ENCODE measurements at places on chromosomes 7 and 10.

DNA sequence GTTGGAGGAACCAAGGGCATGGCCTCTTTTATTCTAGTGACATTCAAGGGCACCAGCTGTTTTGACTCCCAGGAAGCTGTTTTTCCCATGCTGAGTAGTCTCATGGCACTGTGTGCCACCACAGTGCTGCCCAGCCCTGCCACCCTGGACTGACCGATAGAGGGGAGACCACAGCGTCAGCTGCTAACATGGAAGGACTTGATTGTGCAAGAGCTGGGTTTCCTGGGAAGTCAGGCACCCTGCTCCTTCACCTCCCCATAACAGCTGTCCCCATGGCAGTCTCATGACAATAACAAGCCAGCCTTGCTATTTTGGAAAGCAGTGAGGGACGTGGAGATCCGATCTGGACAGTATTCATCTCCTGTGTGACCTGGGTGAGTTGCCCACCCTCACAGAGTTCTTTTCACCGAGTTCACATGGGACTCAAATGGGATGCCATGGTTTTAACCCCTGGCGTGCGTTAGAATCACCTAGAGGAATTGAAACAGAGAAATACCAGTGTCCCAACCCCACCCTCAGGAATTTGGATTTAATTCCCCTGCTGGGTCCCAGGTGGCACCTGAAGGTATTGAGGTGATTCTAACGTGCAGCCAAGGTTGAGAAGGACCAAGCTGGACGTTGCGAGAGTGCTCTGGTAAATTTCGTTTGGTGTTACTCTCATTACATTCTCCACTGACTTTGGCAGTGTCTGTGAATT is 174.8 kb downstream of the CELF2 start:
- no peak for DNase-seq

DNA sequence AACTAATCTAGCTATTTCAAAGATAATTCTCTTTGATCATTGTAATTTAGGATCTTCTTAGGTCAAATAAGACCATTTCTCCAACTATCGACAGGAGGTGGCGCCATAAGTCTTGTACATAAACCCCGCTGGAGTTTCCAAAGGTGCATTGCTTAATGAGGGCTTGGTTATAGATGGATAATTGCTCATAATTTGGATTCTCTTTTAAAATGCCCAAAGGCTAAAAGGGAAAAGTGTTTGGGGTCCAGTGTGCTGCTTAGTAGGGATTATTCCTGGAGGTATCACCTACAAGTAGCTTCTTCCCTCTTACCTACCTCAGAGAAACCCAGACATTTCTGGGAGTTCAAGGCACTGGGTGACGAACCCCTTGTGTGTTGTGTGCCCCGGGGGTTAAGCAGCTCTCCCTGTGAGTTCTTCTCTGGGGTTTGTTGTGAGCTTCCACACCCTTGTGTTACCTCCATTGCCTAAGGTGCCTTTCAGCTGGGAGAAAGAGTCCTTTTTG is 75.2 kb downstream of the PAXIP1 start:
- DNase-seq: peak; percentile 68

- no peak for DNase-seq
These were observed 167.9 kb downstream of the PHF14 start for GRCh38 chr7:11141541-11141940.

- no peak for DNase-seq
These were observed 74.9 kb upstream of the NRBF2 start for GRCh38 chr10:63058236-63058635.

DNA sequence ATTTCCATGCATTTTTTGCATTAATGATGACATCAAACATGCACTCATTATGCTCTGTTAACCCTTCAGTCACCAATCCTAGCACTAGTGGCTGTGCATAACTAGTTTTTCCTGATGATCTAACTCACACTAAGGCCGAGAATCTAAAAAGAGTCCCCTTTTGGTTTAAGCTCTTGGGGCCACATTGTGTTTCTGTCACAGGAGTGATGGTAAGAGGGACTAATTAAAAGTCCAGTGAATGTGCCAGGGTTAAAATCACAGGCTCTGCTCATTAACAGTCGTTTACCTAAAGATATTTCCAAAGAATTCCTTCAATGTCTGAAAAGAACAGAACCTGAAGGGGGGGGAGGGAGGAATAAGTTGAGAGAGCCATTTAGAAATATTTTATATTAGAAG is 359.0 kb upstream of the ANKRD30A start:
- DNase-seq: no peak

DNA sequence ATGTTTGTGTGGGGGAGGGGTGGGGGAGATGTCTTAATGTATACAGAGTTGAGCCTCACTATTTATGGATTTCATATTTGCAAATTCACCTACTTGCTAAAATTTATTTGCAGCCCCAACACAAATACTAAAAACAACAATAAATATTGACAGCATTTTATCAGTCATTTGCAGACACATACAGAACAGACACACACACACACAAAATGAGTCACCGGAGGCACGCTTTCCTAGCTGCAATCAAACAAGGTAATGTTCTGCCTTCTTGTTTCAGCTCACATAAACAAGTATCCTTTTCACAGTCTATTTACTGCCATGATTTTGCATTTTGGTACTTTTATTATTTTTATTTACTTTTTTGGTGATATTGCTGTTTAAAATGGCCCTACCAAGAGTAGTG is 88.5 kb downstream of the IPMK start:
- no peak for DNase-seq

DNA sequence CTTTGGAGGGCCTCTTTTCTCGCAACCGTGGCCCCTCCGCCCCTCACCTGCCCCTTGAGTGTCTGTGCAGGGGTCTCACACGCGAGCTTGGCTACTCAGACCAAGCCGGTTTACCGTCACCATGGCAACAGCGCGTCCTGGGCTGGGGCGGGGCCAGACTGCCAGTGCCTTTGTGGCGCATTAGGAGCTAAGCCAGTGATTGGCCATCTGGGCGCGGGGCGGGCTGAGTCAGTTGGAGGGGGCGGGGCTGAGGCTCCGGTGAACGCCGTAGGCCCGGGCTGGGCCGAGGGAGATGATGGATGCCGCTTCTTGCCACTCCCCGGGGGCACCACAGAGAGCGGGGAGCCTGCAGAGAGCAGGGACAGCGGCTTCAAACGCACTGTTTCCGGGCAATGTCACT is 48.7 kb upstream of the FXYD4 start:
- no peak for DNase-seq

DNA sequence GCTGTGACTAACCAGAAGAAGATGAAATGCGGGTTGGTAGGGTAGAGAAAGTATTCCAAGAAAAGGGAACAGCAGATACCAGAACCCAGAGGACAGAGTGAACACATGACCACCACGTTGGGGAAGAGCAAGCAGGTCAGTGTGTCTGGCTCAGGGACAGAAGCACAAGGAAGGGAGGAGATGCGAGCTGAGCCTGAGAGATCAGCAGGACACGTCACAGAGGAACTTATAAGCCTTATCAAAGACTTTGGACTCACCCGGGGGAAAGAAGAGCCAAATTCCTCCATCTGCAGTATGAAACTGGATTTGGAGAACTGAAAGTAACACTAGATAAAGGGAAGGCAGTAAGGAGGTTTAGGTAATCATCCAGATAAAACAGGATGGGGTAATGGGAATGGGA is 232.1 kb upstream of the NPVF start:
- DNase-seq: no peak

GRCh38 chr7:26681819-26682418 is 182.5 kb downstream of the SKAP2 start:
- peak; percentile 15 for DNase-seq

DNA sequence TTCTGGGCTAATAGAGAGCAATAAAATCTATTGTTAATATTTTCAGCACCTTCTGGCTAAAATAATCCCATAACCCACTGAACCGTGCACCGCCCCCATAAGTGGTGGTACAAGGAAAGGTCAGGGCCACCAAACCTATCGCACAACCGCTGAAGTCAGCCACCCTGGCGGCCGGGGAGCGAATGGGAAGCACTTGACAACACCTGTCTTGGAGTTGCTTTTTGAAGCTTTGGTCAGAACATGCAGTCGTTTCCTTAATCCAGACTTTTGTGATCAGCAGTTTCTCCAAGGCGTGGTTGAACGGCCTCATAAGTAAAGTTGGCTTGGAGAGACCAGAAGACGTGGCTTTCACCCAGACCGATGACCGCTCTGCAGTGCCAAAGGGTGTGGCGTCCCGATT is 97.4 kb downstream of the DNAJB6 start:
- no peak for DNase-seq

- DNase-seq: no peak
These were observed 6.3 kb downstream of the CISD1 start for GRCh38 chr10:58275261-58275660.

DNA sequence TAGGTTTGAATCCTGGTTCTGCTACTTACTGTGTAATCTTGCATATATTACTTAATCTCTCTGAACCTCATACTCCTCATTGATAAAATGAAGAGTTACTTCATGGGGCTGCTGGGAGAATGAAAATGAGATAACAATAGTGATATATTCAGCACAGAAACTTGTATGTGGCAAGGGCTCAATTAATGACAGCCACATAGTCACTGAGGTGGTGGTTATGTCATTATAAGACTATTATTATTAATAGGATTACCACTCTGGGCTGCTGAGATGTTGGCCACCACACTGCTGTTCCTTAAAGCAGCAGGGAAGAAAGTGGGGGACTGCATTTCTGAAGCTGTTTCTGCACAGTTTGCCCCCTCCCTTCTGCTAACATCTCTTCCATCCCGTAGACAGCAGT is 100.4 kb upstream of the PDLIM1 start:
- DNase-seq: no peak

DNA sequence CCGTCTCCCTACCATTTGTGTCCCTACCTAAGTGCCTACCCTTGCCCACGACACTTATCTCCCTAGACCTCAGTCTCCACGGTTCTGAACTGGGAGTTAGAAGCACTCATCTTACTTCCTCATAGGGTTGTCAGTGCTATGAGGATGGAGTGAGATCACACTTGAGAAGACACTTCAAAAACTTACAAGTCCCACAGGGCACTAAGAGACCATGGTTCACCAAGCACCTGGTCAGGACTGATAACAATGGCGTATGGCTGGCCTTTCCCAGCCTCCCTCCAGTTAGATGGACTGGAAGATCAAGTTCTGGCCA is 43.2 kb downstream of the KCNMA1 start:
- DNase-seq: no peak

DNA sequence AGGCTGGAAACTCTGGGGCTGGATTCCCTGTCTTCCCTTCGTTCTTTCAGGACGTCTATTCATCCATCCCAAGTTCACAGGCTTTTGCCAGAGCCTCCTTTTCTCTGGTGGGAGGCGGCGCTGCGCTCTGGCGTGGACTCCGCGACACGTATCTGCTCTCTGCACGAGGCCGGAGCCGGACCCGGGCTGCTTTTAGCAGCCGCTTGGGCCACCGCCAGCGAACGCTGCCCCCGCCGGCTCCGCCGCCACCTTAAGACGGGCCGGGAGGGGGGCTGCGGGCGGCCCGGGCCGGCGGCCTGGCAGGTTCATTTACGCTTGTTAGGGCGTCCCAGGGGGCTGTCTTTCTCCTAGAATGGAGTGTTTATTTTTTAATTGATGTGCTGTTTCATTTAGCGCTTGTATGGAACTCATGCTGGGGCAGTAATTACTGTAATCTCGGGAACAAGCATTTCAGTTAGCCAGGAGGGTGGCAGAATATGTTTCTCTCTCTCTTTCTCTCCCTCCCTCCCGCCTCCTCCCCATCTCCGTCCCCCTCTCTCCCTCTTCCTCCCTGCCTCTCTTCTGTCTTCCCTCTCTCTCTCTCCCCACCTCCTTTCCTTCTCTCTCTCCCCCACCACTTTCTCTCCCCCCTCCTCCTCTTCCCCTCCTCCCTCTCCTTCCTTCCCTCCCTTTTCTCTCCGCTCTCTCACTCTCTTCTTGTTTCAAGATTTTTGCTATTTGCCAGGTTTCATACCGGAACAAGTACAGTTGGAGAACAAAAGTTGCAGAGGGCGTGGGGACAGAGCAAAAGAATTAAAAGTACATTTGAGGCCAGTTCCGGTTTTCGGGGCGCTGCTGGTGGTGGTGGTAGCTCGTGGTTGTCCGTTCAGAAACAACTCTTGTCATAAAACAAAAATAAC is 1.3 kb upstream of the FZD8 start:
- DNase-seq: peak; percentile 34

DNA sequence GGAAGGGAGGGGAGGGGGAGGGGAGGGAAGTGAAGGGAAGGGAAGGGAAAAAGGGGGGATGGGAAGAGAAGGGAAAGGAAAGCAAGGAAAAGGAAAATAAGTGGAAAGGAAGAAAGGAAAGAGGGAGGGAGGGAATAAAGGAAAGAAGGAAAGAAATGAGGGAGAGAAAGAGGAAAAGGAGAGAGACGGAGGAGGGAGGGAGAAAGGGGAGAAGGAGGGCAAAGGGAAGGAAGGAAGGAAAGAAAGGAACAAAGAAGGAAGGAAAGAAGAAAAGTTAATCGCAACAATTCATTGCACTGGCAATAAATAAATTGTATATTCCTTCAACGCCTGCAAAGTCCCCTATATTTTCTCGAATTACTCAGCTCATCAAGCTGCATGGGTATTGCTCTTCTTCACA is 2.6 kb upstream of the VWC2 start:
- no peak for DNase-seq

GRCh38 chr7:145082366-145083161 is 246.7 kb upstream of the TPK1 start:
- DNase-seq: peak; percentile 3

DNA sequence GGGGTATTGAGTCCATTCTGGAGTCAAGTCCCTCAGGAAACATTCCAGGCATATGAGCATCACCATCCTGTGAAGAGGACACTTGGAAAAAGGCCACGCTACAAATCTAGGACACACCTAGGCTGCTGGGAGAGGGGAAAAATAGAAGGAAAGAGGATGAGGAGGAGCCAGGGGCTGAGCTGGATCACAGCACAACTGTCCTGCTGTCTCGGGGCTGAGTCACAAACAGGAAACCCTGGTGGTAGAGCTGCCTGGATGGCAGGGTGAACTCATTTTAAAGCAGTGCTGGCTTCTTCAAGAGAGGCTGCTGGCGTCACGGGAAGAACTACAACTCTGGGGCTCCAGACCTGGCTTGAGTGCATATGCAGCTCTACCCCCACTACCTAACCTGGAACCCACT is 151.5 kb downstream of the RNF216 start:
- no peak for DNase-seq

DNA sequence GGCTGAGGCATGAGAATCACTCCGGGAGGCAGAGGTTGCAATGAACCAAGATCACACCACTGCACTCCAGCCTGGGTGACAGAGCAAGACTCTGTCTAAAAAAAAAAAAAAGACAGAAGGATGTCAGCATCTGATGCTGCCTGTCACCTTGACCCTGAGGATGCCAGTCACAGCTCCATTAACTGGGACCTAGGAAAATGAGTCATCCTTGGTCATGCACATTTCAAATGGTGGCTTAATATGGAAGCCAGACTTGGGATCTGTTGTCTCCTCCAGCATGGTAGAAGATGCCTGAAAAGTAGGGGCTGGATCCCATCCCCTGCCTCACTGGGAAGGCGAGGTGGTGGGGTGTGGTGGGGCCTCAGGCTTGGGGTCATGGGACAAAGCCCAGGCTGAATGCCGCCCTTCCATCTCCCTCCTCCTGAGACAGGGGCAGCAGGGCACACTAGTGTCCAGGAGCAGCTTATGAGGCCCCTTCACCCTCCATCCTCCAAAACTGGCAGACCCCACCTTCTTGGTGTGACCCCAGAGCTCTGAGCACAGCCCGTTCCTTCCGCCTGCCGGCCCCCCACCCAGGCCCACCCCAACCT is 1.3 kb downstream of the NOS3 start:
- DNase-seq: no peak

GRCh38 chr10:12699781-12700556 is 301.5 kb downstream of the CCDC3 start:
- no peak for DNase-seq

GRCh38 chr10:71207578-71207977 is 4.8 kb upstream of the UNC5B start:
- no peak for DNase-seq

Measured in GM20000 (cell line).